ENCODE measurements at places on chromosomes 5 and 9.

DNA sequence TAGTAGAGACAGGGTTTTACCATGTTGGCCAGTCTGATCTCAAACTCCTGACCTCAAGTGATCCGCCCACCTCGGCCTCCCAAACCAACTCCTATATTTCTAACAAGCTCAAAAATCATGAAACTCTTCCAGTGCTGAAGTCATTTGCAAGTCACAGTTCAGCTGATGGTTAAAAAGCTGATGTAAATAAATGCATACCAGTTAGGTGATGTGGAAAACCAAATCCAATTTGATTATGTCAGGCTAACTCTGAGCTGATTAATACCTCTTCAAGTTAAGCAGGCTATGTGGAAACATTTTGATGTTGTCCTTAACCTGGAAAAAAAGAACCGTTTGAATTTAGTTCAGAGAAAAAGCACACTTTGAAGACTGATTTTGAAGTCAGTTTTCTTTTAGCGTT, 51.0 kb downstream of the TMEM252 start:
- DNase-seq, result no peak

DNA sequence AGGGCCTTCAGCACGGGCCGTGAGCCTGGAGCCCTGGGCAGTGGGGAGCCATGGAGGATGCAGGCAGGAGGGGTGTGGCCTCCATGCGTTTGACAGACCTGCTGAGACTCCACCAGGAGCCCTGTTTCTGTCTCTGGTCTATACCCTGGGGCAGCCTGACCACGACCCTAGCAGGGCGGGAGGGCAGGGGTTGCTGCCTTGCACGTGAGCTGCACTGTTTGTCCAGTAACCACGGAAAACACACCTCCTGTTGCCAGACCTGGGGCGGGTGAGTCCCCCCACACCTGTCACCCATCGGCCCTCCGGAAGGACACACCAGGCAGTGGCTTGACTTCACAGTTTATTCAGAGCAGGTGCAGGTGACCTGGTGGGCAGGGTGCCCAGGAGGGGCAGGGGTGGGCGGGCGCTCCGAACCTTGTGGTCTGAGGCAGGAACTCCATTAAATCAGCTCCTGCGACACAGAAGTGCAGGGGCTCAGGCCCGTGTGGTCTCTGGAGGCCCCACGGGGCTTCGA, 3.9 kb downstream of the LCN8 start:
- no peak for DNase-seq

- no peak for DNase-seq
Observed at GRCh38 chr9:26324786-26325443, 567.7 kb downstream of the CAAP1 start.

- DNase-seq, result no peak
Observed at GRCh38 chr9:131167936-131168335, 42.5 kb downstream of the NUP214 start.

DNA sequence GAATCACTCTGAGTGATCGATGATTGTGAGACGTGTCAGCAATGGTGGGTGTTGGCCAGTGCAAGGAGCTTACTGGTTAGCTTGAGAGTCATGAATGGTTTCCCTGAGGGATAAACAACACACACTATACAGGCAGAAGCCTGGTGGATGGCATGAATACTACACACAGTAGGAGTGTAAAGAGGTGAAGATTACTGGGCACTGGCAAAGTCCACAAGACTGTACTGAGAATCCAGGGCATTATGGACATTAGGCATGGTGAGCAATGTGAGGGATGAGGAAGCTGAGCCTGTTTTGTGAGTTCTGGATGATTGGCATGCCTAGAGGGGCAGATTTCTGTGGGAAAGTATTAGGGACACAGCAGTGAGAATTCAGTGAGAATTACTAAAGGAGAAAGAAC, 71.3 kb downstream of the KDM4C start:
- no peak for DNase-seq

GRCh38 chr9:99259231-99259918, 37.3 kb downstream of the SEC61B start:
- DNase-seq, result peak; percentile 16

- DNase-seq, result no peak
Observed at GRCh38 chr9:580652-581342, 260.7 kb upstream of the DMRT1 start.

- DNase-seq, result no peak
Observed at GRCh38 chr5:110969502-110969901, 102.0 kb upstream of the TSLP start.

- no peak for DNase-seq
Observed at GRCh38 chr9:20380546-20380945, 241.8 kb downstream of the MLLT3 start.

DNA sequence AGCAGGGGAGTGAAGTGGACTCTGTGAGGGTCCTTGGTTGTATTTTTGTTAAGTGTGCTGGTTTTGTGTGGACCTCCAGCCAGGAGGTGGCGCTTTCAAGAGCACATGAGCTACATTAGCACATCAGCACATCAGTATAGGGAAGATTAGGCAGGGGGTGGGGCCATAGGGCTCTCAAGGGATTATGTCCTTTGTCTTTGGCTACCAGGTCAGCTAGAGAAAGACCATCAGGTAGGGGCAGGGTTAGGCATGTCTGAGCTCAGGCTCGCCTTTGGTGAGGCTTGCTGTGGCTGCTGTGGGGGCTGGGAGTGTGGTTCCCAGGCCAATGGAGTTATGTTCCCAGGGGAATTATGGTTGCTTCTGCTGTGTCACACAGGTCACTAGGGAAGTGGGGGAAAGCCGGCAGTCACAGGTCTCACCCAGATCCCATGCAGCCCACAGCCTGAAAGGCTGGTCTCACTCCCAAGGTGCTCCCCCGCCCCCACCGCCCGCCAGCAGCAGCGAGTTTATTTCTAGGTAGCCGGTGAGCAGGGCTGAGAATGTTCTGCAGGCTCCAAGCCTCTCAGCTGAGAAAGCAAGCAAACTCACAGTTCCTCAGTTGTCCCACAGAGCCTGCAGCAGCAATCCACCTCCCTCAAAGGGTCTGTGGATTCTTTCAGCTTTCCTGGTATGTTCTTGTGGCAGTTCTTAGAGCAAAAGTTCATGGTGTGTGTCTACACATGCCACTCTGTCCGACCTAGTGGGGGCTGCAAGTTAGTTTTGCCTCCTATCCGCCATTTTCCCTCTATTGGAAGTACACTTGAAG, 13.7 kb downstream of the OR1J1 start:
- DNase-seq, result peak; percentile 14

- no peak for DNase-seq
Observed at GRCh38 chr5:108006791-108007190, 336.1 kb upstream of the EFNA5 start.

DNA sequence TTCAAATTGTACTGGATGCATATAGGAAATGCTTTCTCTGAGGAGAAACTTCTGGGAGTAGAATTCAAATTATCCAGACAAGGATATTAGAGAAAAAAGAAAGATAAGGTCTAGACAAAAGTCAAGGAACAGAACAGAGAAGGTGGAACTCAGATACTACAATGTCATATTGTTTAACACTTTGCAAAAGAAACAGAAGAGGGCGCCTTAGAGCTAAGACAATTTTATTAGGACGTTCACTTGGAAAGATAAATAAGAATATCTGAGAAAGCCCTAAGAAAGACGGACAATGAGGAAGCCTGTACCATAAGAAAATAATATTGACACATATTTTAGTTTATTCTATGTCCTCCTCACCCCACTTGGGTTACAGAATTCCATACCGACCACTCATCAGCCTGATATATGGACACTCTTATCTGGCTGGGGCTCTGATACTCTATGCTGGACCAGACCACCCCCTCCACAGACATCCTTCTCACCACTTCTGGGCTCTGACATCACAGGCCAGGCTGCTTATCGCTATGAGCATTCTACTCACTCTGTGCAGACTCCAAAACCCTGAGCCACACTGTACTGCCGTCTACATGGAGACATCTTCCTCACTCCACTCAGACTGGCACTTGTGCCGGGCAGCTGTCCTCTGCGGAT, 9.1 kb upstream of the AK3 start:
- DNase-seq, result peak; percentile 30

DNA sequence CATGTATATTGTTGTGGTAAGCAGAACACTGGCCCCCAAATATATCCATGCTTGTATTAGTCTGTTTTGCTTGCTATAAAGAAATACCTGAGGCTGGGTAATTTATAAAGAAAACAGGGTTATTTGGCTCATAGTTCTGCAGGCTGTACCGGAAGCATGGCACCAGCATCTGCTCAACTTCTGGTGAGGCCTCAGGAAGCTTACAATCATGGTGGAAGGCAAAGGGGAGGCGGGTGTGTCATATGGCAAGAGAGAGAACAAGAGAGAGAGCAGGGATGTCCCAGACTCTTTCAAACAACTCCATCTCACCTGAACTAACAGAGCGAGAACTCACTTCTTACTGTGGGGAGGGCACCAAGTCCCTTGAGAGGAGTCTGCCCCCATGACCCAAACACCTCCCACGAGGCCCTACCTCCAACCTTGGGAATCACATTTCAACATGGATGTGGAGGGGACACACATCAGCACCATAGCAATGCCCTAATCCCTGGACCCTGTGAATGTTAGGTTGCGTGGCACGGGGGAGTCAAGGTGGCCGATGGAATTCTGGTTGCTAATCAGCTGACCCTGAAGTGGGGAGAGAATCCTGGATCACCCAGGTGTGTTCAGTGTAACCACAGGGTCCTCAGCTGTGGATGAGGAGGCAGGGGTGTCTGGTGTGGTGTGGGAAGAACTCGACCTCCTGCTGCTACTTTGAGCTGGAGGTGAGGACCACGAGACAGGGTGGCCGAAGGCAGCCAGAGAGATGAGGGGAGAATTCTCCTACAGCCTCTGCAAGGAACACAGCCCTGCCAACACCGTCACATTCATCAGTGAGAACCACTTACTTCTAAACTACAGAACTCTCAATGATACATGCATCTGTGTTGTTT, 172.8 kb downstream of the AUH start:
- DNase-seq, result no peak

GRCh38 chr5:155750571-155750970, 576.4 kb upstream of the SGCD start:
- no peak for DNase-seq

DNA sequence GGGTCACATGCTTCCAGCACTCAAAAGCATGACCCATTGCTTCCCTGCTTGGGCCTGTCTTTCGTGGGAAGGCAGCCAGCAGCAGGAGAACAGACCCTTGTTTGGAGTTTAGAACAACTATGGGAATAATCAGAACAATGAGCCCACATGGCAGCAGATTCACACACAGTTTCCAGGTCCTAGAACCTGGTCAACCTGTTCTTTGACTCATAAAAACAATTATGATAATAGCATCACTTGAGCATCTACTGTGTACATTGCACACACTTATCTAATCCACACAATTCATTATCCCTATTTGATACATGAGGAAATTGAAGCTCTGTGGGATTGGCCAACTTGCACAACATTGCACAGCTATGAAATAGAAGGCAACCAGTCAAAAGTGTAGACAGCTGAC, 41.7 kb downstream of the KLF4 start:
- no peak for DNase-seq

DNA sequence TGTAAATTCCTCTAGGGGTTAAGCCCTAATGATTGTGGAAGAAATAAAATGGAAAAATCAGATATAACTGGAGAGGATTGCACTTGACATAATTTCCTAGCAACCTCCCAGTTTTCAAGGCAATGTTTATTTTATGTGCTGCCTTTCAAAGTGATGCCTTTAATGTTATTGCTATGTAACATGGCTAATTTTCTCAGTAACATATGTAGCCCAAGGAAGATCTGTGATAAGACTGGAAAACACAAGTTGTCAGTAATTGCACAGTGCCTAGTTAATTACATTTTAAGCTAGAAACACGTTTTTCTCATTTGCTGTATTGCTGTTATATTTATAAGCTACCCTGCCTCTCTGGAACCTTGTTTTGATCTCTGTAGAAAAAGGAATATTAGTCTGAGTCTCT, 49.2 kb upstream of the KCNN2 start:
- DNase-seq, result no peak

Measured in germinal center (tissue), 1 donor.